Cerebellar nuclear complex (tissue), 1 donor: ENCODE measurements at places on chromosomes 5 and 9.

DNA sequence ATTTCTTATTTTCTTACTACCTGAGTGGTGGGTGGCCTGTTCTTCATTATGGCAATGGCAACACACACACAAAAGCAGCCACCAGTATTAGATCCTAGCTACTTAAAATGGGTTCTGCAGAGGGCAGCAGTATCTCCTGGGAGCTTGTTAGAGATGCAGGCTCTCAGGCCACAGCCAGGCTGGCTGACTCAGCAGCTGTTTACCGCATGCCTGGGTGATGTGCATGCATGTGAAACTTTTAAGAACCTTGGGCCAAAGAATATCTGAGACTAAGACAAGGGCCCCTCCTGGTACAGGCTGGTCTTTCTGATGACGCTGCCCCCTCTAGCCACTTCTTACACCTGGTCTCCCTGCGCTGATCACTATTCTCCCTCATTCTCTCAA lies 399.0 kb downstream of the MED10 start:
- no peak for DNase-seq

- no peak for DNase-seq
Measured at GRCh38 chr5:40484495-40484894, 195.2 kb upstream of the PTGER4 start.

DNA sequence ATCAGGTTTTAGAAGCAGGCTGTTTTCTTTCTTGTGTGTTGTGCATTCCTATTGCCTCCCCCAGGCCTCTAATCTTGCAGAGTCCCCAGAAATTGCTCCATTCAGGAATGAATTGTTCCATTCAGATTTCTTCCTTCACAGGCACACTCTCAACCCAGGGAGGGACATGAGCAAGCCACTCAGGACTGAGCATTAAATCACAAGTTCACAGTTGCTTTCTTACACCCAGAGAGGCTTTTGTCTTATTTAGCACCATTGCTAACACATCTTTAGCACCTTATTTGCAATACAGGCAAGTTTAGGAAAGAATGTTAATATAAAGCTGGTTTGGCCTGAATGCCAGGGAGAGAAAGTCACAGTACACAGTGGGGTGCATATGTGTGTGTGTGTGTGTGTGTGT lies 221.4 kb downstream of the RAB3C start:
- DNase-seq, result no peak

DNA sequence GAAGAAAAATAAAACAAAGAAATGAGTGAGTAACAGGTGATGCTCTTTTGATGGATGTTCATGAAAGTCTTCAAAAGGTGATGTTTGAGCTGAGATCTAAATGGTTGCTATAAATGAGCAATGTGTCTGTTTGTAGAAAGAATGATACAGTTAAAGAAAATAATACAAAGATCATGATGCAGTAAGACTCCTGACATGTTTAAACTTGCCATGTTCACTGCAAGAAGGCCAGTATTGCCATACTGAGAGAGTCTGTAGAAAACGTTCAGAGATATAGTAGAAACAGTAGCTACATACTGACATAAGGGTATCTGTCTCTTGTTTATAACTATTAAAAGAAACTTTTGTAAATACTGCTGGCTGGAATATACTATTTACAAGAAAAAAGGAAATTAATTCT lies 1609.2 kb upstream of the ACO1 start:
- no peak for DNase-seq

- DNase-seq, result no peak
Measured at GRCh38 chr5:1088726-1089125, 23.1 kb downstream of the SLC12A7 start.

GRCh38 chr9:90288275-90288639 lies 354.4 kb downstream of the DIRAS2 start:
- no peak for DNase-seq
